ENCODE measurements at places on chromosomes 5 and 9. TPM values are rescaled to one million over a fixed set of nuclear protein-coding genes. Genes with fewer than 3 reads are reported as not detected.

GABBR2 gene
- total RNA-seq: 21.6 TPM

SLC1A1 gene
- total RNA-seq: 12.2 TPM

HSPA5 gene
- total RNA-seq: 250 TPM

HRCT1 gene
- total RNA-seq: 0.56 TPM

SPATA31A7 gene
- total RNA-seq: not detected

FYB1 gene
- total RNA-seq: not detected

BASP1 gene
- 127 TPM for total RNA-seq

SPATA6L gene
- 0.47 TPM for total RNA-seq

ORM2 gene
- total RNA-seq: not detected

CNTFR gene
- not detected for total RNA-seq
